NCI-H524 treated with DMSO at 0.1 percent for 48 hours (cell line): ENCODE measurements at places on chromosomes 16 and 17.

GRCh38 chr16:77556201-77556873, 121.5 kb upstream of the ADAMTS18 start:
- DNase-seq = no peak

- DNase-seq = no peak
Measured at GRCh38 chr16:87956365-87957231, 5.4 kb downstream of the BANP start.

- no peak for DNase-seq
Measured at GRCh38 chr16:69408475-69408874, 15.9 kb upstream of the CYB5B start.

- DNase-seq = no peak
Measured at GRCh38 chr17:50766222-50767023, 895 bp downstream of the ANKRD40CL start.

DNA sequence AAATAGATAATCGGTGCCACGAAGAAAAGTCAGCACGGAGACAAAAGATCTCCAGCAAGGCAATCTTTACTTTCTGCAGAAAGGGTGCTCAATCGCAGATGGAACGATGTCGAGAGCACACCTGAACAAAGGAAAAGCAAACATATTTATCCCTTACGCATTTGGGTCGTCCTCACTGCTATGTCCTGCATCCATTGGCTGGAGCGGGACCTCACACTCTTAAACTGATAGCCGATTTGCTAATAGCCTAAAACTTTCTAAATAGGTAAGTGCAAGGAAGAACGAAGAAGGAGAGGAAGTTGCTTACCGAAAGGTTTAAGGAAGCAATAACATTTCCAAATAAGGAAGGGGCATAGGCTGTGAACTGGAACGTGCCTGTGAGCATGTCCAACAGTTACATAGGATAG, 1.2 kb upstream of the AKAP10 start:
- no peak for DNase-seq

- DNase-seq = no peak
Measured at GRCh38 chr17:75783803-75784472, 668 bp upstream of the UNK start.

DNA sequence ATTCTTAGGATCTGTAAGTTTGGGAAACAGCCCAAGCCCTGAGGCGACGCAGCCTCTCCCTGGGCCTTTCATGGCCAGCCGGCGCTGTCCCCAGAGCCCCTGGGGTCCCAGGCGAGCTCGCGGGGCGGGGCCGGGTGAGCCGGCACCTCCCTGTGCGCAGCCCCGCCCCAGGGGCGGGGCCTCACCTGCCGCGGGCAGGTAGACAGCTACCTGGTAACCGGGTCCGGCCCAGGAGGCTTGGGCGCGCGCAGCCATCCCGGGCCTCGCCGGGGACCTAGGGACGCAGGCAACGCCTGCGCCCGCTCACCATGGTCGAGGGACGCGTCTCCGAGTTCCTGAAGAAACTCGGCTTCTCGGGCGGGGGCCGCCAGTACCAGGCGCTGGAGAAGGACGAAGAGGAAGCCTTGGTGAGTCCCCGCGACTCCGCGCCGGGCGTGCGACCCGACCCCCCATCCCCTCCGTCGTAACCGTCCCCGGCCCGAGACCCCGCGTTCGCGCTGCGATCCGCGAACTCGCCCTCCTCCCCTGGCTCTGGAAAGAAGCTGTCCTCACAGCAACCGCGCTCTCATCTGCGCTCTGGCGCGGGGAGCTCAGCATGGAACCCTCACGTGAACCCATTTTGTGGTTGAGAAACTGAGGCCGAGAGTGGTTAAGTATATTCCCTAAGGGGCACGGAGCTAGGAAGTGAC, at the start of gene ATP2C2:
TSS of gene ATP2C2 (plus strand) at position 231 of the 689 bp plus-strand sequence. CDS start at position 309, 78 bp downstream.
- no peak for DNase-seq

DNA sequence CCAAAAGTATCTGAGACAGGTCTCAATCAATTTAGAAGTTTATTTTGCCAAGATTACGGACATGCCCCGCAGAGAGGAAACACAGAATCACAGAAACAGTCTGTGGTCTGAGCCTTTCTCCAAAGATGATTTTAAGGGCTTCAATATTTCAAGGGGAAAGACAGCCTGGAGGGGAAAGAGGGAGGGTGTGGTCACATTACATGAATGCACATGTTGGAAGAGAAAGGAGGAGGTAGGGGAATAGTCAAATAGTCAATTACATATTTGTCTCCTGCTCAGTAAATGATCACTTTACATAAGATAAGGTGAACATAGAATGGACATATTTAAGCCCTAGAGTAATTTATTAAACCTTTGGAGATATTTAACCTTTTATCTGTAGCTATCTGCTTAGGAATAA, 12.3 kb downstream of the UNC45B start:
- no peak for DNase-seq

- DNase-seq = no peak
Measured at GRCh38 chr17:66268247-66268927, 34.0 kb upstream of the PRKCA start.

DNA sequence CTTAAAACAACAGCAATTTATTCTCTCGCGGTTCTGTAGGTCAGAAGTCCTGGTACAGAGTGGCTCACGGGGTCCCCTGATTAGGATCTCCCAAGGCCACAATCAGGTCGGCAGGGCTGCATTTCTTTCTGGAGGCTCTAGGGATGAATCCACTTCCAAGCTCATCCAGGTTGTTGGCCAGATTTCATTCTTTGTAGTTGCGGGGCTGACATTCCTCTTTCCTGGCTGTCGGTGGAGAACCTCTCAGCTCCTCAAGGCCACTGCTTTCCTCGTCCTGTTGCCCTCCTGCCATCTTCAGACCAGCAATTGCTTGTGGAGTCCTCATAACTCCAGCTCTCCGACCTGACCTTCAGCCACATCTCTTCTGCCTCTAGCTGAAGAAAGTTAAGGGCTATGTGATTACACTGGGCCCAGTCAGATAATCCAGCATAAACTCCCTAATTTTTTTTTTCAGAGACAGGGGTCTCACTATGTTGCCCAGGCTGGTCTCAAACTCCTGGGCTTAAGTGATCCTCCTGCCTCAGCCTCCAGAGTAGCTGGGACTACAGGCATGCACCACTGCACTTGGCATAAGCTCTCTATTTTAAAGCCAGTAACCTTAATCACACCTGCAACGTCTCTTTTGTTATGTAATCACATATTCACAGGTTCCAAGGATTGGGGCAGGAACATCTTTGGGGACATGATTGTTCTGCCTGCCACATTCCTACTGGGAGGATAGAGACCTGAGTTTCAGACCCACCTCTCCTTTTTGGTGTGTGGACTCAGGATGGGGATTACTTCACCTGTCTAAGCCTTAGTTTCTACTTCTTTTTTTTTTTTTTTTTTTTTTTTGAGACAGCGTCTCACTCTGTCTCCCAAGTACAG, 4.1 kb upstream of the GAST start:
- DNase-seq = no peak

- no peak for DNase-seq
Measured at GRCh38 chr16:66478733-66479511, 51.8 kb downstream of the BEAN1 start.

DNA sequence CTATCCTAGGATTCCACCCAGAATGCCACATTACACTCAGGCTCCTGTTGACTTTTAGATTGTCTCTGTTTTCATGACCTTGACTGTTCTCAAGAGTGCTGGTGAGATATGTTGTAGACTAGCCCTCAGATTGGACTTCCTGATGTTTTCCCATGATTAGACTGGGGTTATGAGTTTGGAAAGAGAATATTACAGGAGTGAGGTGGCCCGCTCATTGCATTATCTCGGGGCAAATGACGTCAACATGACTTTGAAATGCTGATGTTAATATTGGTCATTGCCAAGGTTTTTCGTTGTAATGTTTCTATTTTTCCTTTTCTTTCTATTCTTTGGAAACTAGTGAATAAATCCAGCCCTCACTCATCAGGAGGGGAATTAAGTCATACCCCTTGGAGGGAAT, 355.7 kb upstream of the MON1B start:
- no peak for DNase-seq

DNA sequence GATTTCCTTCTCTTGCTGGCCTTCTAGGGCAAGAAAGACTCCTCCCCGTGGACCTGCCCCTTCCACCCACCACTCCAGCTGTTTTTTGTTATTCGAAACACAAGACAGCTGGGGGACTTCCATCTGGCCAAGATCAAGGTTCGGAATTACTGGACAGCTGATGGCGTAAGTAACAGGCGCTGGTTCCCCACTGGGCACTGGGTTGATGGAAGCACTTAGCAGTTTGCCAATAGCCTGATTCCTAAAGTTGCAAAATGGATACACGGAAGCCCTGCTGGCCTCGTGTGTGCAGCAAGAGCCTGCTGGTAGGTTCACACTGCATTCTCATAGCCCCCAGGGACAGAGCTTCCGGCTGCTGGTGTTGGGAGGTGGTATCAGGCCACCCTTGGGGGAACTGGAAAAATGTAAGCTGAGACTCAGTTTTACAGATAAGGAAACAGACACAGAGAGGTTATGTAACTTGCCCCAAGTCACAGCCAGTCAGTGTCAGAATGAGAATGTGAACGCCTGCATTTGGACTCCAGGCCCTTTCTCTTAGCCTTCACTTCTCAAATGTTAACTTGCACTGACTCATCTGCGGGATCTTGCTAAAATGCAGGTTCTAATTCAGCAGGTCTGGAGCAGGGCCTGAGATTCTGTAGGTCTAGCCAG, 171.7 kb downstream of the KATNIP start:
- DNase-seq = peak; percentile 84

DNA sequence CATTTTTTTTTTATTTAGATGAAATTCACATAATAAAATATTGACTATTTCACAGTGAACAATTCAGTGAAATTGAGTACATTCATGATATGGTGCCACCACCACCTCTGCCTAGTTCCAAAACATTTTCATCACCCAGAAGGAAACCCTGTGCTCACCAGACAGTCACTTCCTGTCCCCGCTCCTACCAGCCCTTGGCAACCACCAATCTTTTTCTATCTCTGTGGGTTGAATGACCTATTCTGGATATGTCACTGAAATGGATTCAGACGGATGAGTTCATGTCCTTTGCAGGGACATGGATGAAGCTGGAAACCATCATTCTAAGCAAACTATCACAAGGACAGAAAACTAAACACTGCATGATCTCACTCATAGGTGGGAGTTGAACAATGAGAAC, 40.5 kb downstream of the ATP2C2 start:
- DNase-seq = no peak

DNA sequence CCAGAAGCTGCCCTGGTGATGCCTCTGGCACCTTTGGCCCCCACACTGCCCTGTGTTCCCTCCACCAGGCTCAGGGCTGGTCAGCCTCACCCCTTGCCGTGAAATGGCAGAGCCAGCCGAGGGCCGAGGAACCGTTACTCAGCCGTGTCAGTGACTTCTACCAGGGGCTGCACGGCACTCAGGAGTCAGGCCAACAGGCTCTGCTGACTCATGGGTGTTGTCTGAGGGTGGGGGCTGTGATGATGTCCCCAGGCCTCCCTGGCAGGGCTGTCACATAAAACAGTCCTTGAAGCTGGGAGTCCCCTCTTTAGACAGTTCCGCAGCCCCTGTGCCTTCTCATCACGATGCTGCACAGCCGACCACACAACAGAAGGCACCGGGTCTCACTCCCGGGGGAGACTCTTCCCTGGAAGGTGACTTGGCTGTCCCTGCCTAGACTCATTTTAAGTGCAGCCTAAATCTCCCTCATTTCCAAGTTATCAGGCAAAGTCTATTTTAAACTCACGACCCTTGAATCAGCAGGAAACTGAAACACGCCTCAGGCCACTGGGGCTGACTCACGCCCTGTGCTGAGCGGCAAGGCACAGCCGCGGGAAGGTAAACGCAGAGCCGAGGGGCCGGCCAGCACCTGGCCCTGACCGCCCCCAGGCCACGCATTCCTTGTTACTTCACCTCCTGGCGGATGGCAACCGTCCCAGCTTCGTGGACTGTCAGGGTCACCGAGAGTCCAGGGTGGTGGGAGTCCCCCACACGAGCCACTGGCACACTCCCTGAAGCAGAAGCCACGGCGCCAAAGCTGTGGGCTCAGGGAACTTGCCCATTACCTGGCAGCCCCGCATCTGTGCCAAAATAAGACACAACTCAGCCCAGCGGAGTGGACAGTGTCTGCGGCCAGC, 102.6 kb downstream of the ZNF778 start:
- no peak for DNase-seq

DNA sequence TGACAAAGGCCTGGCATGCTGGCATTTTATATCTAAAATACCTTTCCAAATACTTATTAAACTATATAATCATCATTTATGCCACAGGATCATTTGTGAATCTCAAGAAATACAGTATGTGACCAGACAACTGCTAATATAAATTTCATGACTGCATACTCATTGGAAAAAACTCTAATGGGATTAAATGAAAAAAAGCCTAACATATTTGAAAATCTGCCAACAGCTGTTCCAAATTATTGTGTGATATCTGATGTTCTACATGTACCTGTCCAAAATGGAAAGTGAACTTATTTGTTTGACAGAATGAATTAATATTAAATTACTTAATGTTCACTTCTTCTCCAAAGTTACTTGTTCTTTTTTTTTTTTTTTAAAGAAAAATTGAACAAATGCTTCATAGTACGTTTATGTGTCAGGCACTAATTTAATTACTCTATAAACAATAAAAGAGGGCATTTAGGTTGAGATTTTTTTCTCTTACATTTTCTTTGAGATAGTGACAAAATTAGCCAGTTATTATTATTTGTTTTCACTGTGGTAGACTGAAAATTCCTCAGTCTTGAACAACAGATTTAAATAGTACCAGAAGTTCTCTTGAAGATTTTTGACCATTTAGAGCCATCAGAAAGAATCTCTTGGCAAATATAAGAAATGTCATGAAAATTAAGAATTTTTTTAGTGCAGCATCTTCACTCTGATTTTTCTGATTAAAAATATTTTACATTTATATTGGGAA, 114.0 kb downstream of the FTO start:
- no peak for DNase-seq

DNA sequence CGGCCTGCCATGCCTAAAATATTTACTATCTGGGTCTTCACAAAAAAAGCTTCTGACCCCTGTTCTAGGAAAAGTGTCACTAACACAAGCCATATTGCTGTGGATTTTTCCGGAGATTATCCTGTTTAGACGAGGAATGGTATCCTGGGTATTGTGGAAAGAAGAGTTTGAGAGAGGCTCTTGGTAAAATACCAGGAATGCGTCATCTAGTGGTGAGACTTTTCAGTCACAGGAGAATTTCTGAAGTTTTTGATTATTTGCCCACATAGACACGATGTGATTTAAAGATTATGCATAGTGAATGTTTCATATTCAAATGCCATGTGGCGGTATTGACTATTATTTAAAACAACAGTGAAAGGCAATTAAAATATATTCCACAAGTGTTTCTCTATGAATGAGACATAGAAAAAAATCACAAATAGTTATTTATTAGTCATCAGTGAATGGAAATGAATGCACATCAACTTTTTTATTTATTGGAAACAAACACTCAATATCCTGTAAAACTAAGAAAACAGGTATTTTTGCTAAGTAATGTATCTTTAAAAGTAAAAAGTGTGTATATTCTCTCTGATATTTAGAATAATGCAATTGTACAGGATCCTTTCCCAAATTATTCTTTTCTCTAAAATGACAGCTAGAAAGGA, 7.8 kb downstream of the KRT28 start:
- no peak for DNase-seq
